Left renal cortex interstitium (tissue), 4 donors: ENCODE measurements at places on chromosomes 3 and 15. TPM values are rescaled to one million over a fixed set of nuclear protein-coding genes. Genes with fewer than 3 reads are reported as not detected.

Gene LIPH
- 2.2 TPM for polyA plus RNA-seq

GRCh38 chr3:98532709-98533571 is 1.2 kb downstream of the GPR15 start:
- DNase-seq = no peak

- no peak for DNase-seq
Observed at GRCh38 chr15:72375501-72375845, 341 bp downstream of the HEXA start.

- no peak for DNase-seq
Observed at GRCh38 chr3:107506458-107506857, 16.3 kb upstream of the BBX start.
